NK-92 treated with Interleukin-12 subunit alpha and Interleukin-12 subunit beta, amount 100 ng/mL, for 24 hours (cell line): ENCODE measurements at places on chromosomes 2 and 18.

DNA sequence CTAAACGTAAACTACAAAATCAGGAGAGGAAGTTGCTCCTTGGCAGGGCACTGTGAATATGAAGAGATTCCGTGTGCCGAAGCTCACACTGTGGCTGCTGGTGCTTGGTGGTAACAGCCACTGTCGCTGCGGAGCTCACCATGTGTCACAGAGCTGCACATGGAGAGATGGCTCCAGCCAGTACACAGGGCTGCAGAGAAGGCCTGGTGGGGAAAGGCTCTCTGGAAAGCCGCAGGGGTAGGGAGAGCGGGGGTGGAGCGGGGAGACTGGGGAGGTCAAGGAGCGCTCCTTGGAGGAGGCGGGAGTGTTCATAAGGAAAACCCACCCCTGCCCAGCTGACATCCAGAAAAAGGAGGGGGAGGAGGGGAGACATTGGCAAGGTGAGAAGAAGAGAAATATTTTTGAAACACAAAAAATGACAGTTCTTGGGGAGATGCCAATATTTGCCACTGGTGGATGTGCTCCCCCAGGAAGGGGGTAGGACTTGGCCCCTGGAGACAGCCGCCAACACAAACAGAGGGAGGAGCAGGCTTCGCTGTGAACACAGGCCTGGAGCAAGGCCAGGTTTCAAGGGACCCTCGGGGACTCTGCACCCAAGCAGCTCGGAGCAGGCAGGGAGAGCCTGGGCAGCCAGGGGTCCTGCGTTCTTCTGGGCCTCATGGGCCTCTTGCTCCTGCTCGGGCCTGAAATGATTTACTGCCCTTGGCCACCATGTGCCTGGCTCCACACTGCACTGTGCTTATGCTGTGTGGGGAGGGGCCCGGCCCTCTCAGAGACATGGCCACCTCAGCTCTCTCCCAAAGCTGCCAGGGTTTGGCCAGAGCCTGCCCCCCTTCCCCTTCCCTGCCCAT, 102.6 kb upstream of the GLI2 start:
- no peak for DNase-seq

DNA sequence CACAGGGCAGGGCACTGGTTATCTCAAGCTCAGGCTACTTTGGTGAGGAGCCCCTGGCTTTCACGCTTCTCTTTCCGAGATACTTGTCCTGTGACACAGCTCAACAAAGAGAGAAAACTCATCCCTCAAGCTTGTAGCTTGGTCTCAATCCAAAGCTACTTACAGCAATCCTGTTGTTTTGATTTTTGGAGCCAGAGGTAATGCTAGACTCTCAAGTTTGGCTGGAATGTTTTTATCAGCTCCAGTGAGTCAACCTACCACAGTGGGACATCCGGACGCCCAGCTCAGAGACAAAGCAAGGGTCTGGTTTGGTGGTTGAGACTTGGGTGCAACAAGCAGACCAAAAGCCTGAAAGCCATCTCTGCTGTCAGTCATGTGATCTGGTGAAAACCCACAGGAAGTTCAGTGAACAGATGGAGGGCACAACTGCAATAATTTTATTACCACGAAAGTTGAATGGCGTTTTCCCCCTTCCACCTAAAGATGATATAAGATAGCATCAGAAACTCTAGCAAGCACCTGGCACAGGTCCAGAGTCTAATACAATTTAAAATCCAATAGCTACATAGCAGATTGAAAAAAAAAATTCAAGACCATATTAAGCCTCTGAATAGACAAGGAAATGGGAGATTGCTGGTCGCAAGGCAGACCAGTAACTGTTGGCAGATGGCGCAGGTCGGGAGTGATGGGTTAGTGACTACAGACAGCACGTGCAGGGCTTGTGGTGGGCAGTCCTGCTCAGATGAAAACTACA, 102.3 kb upstream of the SMAD7 start:
- DNase-seq, result peak; percentile 37

GRCh38 chr18:24756385-24756784, 295.9 kb downstream of the HRH4 start:
- DNase-seq, result no peak

- DNase-seq, result no peak
These were observed 594.3 kb upstream of the NETO1 start for GRCh38 chr18:73462092-73462491.

DNA sequence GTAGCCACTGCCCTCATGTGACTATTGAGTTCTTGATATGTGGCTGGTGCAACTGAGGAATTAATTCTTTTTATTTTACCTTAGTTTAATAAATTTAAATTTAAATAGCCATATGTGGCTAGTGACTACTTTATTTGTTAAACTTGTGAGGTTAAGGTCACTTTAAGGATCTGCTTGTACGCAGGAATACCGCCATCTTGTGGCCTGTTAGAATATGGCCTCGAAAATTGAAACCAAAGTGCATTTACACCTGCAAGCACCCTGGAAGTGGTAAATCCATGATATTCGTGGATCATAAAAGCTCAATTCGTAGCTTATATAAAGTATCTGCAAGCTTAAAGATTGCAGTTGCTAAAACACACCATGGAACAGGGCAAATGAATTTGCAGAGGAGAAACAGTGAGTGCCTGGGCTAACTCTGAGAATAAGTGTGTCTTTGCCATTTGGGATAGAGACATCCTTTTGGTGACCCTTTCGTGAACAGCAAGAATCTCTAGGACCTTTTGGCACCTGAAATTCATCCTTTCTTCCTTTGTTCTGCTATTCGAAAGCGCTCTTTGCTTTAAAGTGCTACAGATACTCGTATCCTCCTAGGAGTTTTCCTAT, 59.9 kb upstream of the REG3A start:
- no peak for DNase-seq

DNA sequence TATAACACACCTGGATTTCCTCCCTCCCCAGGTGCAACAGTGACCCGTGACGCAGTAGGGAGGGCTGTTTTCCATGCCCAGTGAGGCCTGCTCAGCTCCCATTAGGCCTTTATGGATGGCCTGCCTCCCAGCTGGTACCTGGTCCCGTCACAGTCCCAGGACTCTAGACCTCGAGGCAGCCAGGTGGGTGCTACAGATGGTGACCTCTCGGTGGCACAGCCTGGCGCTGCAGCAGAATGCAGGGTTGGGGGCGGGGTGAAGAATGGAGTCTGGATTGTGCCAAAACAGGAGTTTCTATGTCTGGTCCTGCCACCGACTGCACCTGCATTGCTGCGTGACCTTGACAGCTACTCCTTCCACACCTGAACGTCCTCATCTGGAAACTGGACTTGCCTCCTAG, 18.0 kb upstream of the YWHAQ start:
- no peak for DNase-seq

- DNase-seq, result no peak
These were observed 36.3 kb downstream of the SMAD2 start for GRCh38 chr18:47893939-47894699.

DNA sequence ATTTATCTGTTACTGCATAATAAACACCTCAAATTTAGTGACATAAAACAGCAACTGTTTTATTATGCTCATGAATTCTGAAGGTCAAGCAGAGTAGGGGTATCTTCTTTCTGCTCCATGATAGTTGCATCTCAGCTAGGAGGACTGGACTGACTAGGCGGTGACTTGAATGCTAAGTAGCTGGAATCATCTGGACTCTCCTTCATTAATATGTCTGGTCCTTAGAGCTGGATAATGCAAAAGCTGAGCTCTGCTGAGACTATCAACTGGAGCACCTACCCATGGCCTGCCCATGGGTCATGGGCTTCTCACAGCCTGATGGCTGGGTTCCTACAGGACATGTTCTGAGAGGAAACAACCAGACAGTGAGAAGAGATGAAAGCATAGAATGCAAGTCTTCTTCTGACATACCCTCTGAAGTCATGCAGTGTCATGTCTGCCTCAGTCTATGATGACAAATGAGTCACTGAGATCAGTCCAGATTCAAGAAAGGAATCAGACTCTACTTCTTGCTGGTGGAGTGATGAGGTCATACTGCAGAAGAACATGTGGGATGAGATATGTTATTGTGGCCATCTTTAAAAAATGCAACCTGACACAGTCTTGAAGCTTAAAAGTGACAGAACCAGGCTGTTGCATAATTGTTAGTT, 174.2 kb upstream of the OSR1 start:
- no peak for DNase-seq

DNA sequence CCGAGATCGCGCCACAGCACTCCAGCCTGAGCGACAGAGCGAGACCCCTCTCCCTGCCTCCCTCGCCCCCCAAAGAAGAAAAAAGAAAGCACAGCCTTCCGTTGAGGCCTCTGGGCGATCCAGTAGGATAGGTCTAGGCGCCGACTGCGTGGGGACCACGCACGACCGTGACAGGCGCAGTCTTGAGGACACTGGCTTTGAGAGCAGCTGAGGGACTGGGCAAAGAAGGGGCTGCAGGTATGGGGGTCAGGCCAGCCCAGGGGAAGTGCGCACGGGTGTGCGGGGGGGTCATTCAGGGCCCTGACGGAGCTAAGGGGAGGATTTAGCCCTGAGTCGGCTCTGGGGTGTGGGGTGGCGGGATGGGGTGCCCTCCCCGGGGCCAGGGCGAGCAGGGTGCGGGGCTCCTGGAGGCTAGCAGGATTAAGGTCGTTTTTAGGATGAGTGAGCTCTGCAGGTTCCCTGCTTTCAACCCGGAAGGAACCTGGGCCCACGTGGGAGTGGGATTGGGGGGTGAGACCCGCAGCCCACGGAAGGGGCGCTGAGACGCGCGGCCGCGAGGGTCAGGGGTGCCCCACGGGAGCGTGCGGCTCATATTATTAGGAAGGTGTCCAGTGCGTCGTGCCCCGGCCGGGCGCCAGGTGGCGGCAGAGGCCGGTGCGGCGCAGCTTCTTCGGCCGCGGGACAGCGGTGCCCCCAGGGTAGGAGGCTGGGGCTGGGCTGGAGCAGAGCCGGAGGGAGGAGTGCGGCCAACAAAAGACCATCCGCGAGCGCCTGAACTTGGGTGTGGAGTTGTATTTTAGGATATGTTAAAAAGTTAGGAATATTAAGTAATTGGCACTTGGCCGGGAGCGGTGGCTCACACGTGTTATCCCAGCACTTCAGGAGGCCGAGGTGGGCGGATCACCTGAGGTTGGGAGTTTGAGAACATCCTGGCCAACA, 20.5 kb upstream of the ZNF236 start:
- no peak for DNase-seq

- no peak for DNase-seq
These were observed 66.4 kb upstream of the MMADHC start for GRCh38 chr2:149653831-149654445.

GRCh38 chr2:28612131-28612812, 116.4 kb downstream of the PLB1 start:
- DNase-seq, result no peak

DNA sequence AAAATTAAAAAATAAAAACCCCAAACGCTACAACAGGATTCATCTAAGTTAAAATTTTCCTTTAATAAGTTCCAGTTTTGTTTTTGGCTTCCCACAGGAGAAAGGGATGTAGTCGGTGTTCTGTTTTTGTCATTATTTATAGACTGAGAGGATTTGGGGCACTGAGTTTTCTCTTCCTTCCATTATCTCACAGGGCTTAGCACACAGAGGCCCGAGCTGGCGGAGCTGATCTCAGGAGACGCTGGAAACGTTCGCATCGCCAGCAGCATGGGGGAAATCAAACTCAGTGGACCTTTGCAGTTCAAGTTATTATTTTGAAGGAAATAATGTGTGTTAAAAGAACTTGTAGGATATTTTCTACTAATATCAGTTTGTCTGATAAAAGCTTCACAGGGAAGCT, 669.7 kb upstream of the SALL3 start:
- DNase-seq, result no peak

GRCh38 chr2:124319577-124319976, 294.5 kb downstream of the CNTNAP5 start:
- no peak for DNase-seq

- no peak for DNase-seq
These were observed 31.9 kb downstream of the C1QL2 start for GRCh38 chr2:119126650-119127049.

- DNase-seq, result no peak
These were observed 134.5 kb downstream of the RHBDD1 start for GRCh38 chr2:226970362-226970761.

DNA sequence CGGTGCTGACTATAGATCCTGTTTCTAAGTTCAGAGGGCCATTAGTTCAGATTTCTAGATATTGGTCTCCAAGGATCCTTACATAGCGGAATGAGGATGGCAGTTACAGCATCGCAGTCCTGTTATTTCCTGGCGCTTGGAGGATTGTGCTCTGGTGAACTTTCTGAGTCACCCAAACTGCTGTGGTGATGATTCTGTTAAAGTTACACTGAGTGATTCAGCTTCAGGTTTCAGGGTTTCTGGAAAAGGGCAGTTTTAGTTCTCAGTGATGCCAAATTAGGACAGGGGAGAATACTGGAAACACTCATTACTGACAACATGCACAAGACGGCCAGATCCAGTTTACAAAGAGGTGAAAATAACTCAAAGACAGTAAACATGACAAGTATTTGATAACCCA, 52.1 kb upstream of the ANKRD62 start:
- DNase-seq, result no peak

DNA sequence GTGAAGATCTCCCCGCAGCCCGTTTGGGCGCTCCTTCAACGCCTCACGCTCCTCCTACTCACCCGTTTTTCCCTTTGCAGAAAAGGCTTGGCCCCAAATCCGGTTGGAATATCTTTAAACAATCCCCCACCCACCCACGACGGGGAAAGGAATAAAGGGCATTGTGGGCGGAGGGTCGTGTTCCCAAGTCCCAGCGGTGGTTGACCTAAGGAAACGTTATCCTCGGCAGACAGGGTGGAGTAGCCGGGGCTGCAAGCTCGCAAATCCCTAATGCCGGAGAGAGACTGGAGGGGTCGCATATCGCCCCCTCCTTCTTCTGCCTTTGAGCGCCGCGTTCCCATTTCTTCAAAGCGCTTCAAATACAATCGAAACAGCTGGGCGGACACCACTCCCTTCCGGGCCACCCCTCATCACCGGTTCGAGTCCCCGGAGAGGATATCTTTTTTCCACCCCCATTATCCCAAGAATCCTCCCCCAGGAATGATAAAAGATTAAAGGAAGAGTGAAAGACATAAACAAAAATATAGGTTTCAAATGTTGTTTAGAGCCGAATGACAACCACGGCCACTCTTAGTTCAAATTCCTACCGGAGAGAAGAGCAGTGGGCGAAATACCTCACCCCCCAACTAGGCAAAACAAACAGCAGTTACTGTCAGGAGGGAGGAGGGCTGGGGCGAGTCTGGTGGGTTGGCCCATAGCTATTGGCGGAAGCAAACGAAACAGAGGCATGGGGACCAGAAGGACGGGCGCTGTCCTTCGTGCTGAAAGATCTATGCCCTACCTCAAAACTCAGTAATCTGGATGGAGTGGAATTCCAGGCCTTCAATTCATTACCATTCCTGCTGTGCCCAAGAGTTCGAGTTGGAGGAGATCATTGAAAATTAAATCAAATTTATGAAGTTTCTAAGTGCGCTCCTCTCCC, 2.8 kb upstream of the GAD1 start:
- no peak for DNase-seq

- DNase-seq, result no peak
These were observed 314.5 kb upstream of the CHAC2 start for GRCh38 chr2:53452957-53453748.
